PC-9 (cell line): ENCODE measurements at places on chromosomes 12 and 14. TPM values are rescaled to one million over a fixed set of nuclear protein-coding genes. Genes with fewer than 3 reads are reported as not detected.
A peak's percentile ranks its signal among the peaks of the same experiment; 100 is the strongest.

GRCh38 chr12:109266106-109266879 lies 42.8 kb downstream of the FOXN4 start:
- H3K27me3 ChIP-seq: peaks cover 7% of the 10 kb centered on the region
- H3K27ac ChIP-seq: no peak overlapping the region
- no peak for DNase-seq
- H3K4me3 ChIP-seq: no peak overlapping the region

GRCh38 chr12:37546901-37547475 lies 769.6 kb upstream of the ALG10B start:
- no peak overlapping the region for H3K4me3 ChIP-seq
- H3K27me3 ChIP-seq: no peaks in the 10 kb centered on the region
- H3K4me1 ChIP-seq: no peaks in the 10 kb centered on the region
- no peaks in the 10 kb centered on the region for H3K36me3 ChIP-seq
- H3K27ac ChIP-seq: no peak overlapping the region

DNA sequence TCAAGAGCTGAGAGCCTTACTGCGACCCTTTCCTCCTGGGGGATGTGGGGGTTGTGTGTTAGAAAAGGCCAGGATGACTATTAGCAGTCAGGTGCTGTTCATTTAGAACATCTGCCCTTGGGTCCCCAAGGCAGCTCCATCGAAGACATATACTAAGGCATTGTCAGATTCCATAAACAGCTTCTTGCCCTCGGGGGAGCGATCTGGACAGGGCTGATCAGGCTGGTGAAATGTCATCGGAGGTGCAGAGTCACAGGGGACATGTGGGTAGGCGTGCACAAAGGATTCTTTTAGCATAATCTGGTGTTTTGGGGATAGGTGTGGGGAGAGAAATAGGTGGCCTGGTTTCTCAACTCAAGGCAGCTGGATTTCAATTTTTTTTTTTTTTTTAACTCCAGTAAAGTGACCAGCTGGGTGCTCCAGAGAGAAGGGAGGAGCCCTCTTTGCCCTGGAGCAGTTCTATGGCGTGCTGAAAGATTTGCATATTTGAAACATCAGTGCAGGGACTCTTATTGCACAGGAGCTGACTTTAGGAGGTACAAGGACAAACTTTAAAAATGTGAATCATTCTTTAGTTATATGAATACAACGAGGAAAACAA lies 160.1 kb downstream of the SUDS3 start:
- no peak overlapping the region for H3K27ac ChIP-seq
- no peak overlapping the region for H3K4me3 ChIP-seq
- H3K36me3 ChIP-seq: no peaks in the 10 kb centered on the region
- DNase-seq: no peak

GRCh38 chr14:105056303-105056831 lies 8.9 kb downstream of the GPR132 start:
- DNase-seq: no peak
- no peaks in the 10 kb centered on the region for H3K27me3 ChIP-seq
- H3K4me1 ChIP-seq: peaks cover 9% of the 10 kb centered on the region
- no peaks in the 10 kb centered on the region for H3K36me3 ChIP-seq
- H3K4me3 ChIP-seq: no peak overlapping the region

- no peak overlapping the region for H3K4me3 ChIP-seq
- DNase-seq: no peak
- H3K4me1 ChIP-seq: no peaks in the 10 kb centered on the region
- H3K27ac ChIP-seq: no peak overlapping the region
- no peaks in the 10 kb centered on the region for H3K27me3 ChIP-seq
Observed at GRCh38 chr12:39763890-39764169, 144.2 kb upstream of the ABCD2 start.

DNA sequence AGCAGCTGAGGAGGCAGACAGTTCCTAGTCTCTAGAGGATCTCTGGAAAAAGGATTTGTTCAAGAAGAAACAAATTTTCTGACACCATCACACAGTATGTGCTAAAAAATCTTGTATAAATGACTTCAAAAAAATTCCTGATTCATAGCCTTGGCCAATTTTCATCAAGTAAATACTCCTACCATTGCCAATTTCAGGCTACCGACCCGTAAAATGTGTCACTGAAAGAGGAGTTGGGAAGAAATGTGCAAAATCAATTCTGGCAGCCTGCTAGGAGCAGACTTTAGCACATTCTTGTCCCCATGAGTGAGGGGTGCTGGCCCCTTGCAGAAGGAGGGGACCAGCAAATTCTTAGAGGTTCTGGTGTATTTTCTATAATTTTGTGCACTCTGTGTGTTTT lies 109.4 kb downstream of the TMEM30B start:
- peaks cover 17% of the 10 kb centered on the region for H3K4me1 ChIP-seq
- no peak for DNase-seq
- no peaks in the 10 kb centered on the region for H3K27me3 ChIP-seq
- H3K27ac ChIP-seq: no peak overlapping the region
- H3K4me3 ChIP-seq: no peak overlapping the region
- H3K36me3 ChIP-seq: no peaks in the 10 kb centered on the region

GRCh38 chr14:81669308-81669707 lies 135.7 kb upstream of the SEL1L start:
- no peak overlapping the region for H3K27ac ChIP-seq
- no peak for DNase-seq
- H3K4me3 ChIP-seq: no peak overlapping the region
- no peaks in the 10 kb centered on the region for H3K27me3 ChIP-seq
- H3K36me3 ChIP-seq: no peaks in the 10 kb centered on the region
- H3K4me1 ChIP-seq: no peaks in the 10 kb centered on the region

- no peak for DNase-seq
- no peaks in the 10 kb centered on the region for H3K4me1 ChIP-seq
Observed at GRCh38 chr14:58607131-58607951, 30.4 kb upstream of the DACT1 start.

DNA sequence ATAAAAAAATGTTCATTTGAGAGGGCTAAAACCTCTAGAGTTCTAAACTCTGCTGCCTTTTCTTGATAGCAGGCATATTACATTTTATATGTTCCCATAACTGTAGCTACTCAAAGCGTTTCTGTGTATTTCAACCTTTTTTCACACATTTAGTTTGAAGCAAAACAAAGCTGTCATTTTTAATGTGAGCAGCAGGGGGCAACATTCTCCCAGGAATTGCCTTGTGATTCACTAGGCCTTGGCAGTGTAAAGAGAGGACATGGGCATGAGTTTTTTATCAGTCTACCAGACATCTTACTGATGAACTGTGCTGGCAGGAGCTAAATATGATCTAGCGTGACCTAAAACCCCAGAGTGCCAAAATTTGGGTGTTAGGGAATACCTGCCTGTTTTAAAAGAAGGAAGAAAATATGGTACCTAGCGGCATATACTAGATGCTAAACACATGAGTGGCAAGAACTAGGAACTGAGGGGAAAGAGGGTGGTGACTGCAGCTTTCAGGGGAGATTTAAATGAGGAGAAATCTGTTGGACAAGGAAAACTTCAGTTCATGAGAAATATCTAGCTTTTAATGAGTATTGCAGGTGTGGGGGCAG lies 65.3 kb downstream of the IFT43 start:
- H3K27me3 ChIP-seq: no peaks in the 10 kb centered on the region
- peak; percentile 64 for DNase-seq
- H3K27ac ChIP-seq: no peak overlapping the region
- no peaks in the 10 kb centered on the region for H3K36me3 ChIP-seq
- no peaks in the 10 kb centered on the region for H3K4me1 ChIP-seq

- no peak for DNase-seq
- 0 out of 2 replicates have a peak, but pooled peaks cover 3% of the 10 kb centered on the region for H3K27me3 ChIP-seq
- H3K27ac ChIP-seq: no peak overlapping the region
- no peaks in the 10 kb centered on the region for H3K36me3 ChIP-seq
- no peak overlapping the region for H3K4me3 ChIP-seq
Observed at GRCh38 chr14:100915560-100915959, 12.0 kb upstream of the RTL1 start.

- peak; percentile 74 for DNase-seq
- no peak overlapping the region for H3K4me3 ChIP-seq
- peaks cover 36% of the 10 kb centered on the region for H3K4me1 ChIP-seq
- H3K36me3 ChIP-seq: peaks cover 5% of the 10 kb centered on the region; the same call in 1 of the 2 replicates
- no peaks in the 10 kb centered on the region for H3K27me3 ChIP-seq
- peak overlapping the region; percentile 72 for H3K27ac ChIP-seq
Observed at GRCh38 chr12:94571556-94571955, 78.8 kb downstream of the TMCC3 start.

GRCh38 chr14:81385886-81386285 lies 14.2 kb downstream of the STON2 start:
- no peaks in the 10 kb centered on the region for H3K36me3 ChIP-seq
- peak overlapping the region; percentile 60; the same call in 1 of the 2 replicates for H3K27ac ChIP-seq
- no peaks in the 10 kb centered on the region for H3K27me3 ChIP-seq
- peaks cover 15% of the 10 kb centered on the region for H3K4me1 ChIP-seq
- no peak for DNase-seq

DNA sequence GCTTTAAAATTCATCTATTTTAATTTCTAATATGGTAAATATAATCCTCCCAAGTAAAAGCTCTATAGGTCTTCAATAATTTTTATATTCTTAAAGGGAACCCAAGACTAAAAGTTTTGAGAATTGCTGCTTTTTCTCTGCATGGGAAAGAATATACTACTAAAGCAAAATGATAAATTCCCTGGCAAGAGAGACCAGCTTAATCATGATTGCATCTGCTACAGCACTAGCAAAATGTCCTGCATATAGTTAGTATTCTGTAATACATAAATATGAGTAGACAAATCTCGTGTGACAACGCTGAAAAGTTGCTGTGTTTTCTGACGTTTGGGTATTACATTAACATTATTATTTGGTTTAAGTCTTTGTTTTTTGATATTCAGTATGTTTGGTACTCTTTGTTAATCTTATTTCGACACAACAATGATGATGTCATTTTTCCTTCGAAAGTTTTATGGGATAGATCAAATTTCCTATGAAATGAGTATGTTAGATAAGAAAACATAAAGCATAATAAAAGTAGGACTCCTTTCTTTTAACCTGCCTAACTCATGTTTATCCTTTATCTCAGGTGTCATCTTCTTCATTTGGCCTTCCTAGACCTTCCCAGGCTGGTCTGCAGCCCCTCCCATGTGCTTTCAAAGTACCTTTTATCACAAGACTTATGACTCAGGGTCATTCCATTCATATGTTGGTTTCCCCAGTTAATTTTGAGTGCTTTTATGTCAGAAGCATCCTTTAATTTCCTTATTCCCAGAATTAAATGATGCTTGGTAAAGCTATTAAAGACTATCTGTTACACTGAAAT lies 321.9 kb downstream of the RAD51B start:
- peak; percentile 69 for DNase-seq
- H3K27me3 ChIP-seq: no peaks in the 10 kb centered on the region
- H3K36me3 ChIP-seq: no peaks in the 10 kb centered on the region
- H3K27ac ChIP-seq: peak overlapping the region; percentile 56
- no peak overlapping the region for H3K4me3 ChIP-seq
- peaks cover 69% of the 10 kb centered on the region for H3K4me1 ChIP-seq

DNA sequence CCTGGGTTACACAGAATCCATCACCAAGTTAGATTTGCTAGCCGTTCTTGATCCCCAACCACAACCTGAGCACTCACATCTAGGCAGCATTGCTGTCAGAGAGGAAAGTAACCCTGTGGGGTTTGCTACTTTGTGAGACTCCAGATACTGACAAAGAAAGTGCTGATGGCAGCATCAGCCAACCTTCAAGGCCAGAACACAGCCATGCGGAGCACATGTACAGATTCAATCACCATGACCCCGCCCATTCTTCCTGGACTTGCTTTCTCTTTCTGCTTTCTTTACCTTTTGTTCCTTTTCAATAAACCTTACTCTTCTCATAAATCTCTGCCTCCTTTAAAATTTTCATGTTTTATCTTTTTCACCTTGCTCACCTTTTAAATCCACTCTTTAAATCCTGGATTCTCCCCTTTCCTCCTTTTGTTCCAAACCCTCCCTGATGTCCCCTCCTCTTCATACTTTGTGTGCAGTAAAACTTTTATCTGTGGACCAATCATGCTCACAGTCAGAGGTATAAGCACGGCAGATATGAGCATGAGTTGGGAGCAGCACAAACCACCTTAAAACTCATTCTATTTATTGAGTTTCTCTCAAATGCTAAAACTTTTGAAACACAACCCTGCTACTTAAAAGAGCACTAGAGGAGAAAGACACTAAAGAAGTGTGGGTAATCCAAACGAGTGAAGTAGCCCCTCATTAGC lies 21.9 kb upstream of the CERS5 start:
- no peaks in the 10 kb centered on the region for H3K27me3 ChIP-seq
- DNase-seq: no peak
- peaks cover 5% of the 10 kb centered on the region for H3K36me3 ChIP-seq

DNA sequence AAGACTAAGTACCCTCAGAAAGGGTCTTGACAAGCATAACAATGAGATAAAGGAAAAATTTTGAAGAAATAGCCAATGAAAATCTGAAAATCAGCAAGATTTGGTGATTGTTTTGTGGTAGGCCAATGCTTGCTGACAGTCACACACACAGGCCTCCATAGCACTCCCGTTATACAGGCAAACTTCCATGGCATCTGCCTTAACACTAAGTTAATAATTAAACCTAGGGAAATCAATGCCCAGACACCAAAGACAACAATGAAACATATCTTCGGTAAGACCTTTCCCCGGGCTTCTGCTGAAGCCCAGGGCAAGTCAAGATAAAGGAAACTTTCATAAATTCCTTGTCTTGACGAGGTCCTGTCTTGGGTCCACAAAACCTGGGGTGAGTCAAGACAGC lies 18.6 kb upstream of the RERGL start:
- H3K27me3 ChIP-seq: no peaks in the 10 kb centered on the region
- H3K27ac ChIP-seq: no peak overlapping the region
- H3K36me3 ChIP-seq: no peaks in the 10 kb centered on the region
- no peak overlapping the region for H3K4me3 ChIP-seq
- H3K4me1 ChIP-seq: no peaks in the 10 kb centered on the region
- DNase-seq: no peak

- H3K4me1 ChIP-seq: peaks cover 23% of the 10 kb centered on the region
- DNase-seq: no peak
- no peaks in the 10 kb centered on the region for H3K27me3 ChIP-seq
- no peak overlapping the region for H3K4me3 ChIP-seq
- peak overlapping the region; percentile 32; the same call in 1 of the 2 replicates for H3K27ac ChIP-seq
Observed at GRCh38 chr12:50195832-50196231, 28.7 kb upstream of the CERS5 start.

The CDK17 gene
- 22.5 and 29.0 TPM in 2 replicates for total RNA-seq

The NYNRIN gene
- total RNA-seq: 15.1 and 17.7 TPM in 2 replicates

The MAP1LC3B2 gene
- total RNA-seq: 1.1 and 1.4 TPM in 2 replicates

The NXPH4 gene
- total RNA-seq: 20.3 and 20.6 TPM in 2 replicates

The DTX1 gene
- 0.13 and 0.25 TPM in 2 replicates for total RNA-seq

The KRT3 gene
- 0.24 and 0.73 TPM in 2 replicates for total RNA-seq

The IKZF4 gene
- total RNA-seq: 7.4 and 9.6 TPM in 2 replicates
